ENCODE measurements at places on chromosomes 6 and 20.

GRCh38 chr6:7050872-7051779 is 56.6 kb upstream of the RREB1 start:
- DNase-seq = peak; percentile 54

DNA sequence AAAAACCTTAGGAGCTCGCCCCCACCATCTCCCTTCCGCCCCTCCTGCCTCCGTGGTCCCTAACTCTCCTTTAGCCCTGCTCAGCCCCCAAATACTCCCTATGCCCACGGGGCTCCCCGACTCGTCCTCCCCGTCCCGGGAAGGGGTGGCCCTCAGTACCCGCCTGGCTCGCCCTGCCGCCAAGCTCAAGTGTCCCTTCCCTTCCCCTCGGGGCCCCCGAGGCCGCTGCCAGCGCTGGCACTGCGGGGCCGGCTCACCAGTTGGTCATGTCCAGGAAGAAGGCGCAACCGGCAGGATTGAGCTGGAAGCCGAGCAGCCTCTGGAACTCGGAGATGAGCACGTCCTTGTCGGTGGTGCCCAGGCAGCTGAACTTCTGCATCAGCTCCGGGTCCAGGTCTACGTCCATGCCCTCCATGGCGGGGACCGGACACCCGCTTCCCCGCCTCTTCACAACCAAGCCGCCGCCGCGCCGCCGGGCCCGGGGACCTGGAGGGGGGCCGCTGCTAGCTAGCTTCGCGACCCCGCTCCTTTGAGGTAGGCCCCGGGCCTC is 303 bp downstream of the ILRUN start:
- DNase-seq = peak; percentile 42

GRCh38 chr6:125094563-125094962 is 59.0 kb upstream of the TPD52L1 start:
- no peak for DNase-seq

- no peak for DNase-seq
Measured at GRCh38 chr6:92827104-92827503, 592.3 kb downstream of the EPHA7 start.

GRCh38 chr20:2763186-2763585 is 37.2 kb downstream of the CPXM1 start:
- no peak for DNase-seq

DNA sequence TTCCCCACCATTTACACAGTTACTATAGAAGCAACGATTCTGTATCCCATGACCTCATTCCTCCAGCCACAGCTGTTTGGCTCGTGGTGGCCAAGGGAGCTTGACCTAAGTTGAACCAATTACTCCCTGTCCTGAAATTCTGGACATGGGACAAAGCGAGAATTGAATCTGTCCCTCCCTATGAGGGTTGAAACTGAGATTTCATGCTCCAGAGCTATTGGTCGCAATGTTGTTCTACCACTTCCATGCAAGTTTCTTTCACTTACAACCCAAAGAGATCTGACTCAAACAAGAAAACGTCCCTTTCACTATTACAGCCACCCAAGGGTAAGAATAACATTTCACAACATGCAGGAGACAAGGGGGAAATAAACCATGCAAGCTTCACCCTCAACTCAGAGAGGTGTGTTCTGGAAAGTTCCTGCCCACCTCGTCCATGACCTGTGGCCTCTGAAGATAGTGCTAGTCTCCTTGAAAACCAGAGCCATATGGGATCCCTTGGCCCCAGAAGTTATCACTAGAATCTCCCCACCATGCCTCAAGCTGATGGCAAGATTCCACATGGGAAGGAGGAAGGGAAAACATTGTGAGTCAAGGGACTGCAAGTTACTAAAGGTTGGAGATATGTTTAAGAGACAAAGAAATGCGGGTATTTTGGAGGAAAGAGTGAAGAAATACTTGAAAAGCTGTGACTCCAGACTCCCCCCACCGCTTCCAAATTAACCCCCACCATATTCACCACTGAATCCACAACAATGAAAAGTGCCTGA is 74.5 kb upstream of the SRSF6 start:
- DNase-seq = peak; percentile 34

GRCh38 chr6:19107468-19107867 is 720.3 kb downstream of the RNF144B start:
- no peak for DNase-seq

GRCh38 chr6:92469186-92469828 is 950.1 kb downstream of the EPHA7 start:
- peak; percentile 27 for DNase-seq

DNA sequence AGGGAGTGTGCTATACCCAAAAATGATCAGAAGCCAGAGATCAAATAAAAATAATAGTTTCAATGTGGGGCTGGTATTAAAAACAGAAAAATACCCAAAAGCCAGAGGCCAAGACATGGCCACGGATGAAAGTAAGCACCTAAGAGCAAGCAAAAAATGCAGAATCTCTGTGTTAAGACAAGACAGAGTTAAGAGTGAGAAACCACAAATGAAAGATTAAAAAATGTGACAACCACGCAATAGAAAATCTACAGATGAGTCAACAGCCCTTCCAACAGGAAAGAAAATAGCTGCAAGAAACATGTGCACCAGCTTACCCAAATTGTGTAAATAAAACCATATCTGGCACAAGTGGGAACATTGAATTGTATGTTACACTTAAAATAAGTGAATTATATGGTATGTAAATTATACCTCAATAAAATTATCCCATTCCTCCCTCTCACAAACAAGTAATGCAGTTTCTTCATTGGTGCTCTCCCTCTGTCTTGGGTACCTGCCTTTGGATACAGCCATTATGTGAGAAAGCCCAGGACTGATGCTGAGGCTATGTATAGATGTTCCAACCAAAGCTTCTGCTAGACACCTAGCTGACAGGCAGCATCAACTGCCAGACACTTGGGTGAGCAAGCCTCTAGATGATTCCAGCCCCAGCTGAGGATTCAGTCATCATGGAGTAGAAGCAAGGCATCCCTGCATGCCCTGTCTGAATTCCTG is 55.3 kb upstream of the UFL1 start:
- no peak for DNase-seq

GRCh38 chr6:117992856-117993255 is 85.8 kb downstream of the SLC35F1 start:
- no peak for DNase-seq

GRCh38 chr6:118896339-118897136 is 2.6 kb downstream of the ASF1A start:
- no peak for DNase-seq

DNA sequence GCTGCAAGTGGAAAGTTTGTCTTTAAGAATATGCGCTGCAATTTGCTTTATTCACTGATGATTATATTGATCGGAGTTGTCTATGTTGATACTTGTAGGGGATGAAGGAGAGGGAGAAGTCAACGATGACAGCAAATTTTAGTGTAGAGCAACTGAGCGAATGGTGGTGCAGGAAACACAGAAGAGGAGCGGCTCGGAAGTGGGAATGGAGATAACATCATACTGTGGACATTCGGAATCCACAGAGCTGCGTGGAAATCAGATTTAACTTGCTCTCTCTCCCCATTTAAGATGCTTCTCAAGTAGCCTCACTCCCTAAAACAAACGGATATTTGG is 722 bp upstream of the TMEM14B start:
- no peak for DNase-seq

Data from hindlimb muscle (tissue), 1 donor.